Mucosa of descending colon (tissue), 3 donors: ENCODE measurements at places on chromosomes 13 and 19.

GRCh38 chr19:45592366-45592765, 7.8 kb upstream of the OPA3 start:
- no peak for DNase-seq

- no peak for DNase-seq
Measured at GRCh38 chr13:107031716-107032115, 463.8 kb upstream of the ARGLU1 start.

DNA sequence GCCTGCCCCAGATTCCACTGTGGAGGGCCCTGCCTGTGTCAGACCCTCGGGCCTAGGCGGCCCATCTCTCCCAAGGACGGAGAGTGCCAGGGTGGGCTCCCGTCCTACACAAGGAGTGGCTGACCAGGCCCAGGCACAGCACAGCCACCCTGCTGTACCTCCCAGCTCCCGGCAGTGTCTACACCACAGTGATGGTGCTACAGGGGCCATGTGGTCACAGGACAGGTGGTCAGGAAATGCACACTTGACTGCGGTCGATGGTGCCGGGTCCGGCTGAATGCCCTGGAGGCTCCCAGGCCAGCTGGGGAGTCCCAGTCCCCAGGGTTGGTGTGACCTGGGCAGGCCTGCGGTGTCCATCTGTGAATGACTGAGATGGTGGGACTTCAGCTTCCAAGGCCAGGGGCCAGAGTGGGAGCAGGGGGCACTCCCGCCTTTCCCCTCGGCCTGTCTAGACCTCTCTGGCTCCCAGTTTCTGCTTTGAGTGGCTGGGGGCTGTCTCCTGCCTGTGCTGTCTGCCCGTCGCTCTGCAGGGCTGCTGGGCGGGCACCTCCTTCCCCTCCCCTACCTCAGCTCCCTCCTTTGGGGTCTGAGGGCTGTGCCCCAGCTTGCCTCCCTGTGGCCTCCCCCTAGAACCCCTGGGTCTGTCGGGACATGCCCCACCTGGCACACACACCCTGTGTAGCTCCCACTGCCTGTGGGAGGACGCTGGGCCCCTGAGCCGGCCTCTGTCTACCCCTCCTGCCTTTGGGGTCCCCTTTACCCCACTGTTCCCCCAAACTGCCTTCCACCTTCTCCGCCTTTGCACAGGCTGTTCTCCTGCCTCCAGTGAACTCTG, 12.5 kb downstream of the DDA1 start:
- DNase-seq = no peak

- DNase-seq = no peak
Measured at GRCh38 chr13:25857830-25858229, 194.0 kb downstream of the SHISA2 start.

GRCh38 chr13:99985886-99986527, 4.4 kb downstream of the ZIC2 start:
- DNase-seq = no peak
